Stimulated activated CD4-positive, alpha-beta T cell treated with anti-CD3 and anti-CD28 coated beads, Interleukin-1b, Interleukin-23, amount 100 ng/mL, for 1 hour (primary cell): ENCODE measurements at places on chromosomes 5 and 9.

- no peak for DNase-seq
These were observed 874.7 kb downstream of the EFNA5 start for GRCh38 chr5:106796081-106796480.

GRCh38 chr5:135030956-135031812 lies 2.8 kb downstream of the PITX1 start:
- no peak for DNase-seq

- DNase-seq, result no peak
These were observed 59.0 kb upstream of the BOD1 start for GRCh38 chr5:173675287-173675996.

GRCh38 chr9:116133163-116133562 lies 20.4 kb upstream of the PAPPA start:
- DNase-seq, result no peak

DNA sequence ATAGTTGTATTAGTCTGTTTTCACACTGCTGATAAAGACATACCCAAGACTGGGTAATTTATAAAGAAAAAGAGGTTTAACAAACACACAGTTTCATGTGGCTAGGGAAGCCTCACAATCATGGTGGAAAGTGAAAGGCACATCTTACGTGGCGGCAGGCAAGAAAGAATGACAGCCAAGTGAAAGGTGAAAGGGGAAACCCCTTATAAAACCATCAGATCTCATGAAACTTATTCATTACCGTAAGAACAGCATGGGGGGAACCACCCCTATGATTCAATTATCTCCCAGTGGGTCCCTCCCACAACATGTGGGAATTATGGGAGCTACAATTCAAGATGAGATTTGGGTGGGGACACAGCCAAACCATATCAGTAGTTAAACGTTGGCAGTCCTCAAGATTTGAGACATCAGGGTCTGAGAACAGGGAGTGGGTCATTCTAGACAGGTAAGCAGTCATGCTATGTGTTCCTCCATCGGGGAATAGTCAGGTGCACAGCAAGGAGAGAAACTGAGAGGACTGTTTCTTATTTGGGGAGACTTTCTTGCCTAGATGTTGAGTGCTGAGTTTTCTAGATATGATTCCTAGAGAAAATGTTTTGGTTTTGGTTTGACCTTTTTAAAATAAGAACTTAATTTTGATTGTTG lies 45.8 kb upstream of the ENTREP1 start:
- no peak for DNase-seq

- no peak for DNase-seq
These were observed 121.1 kb downstream of the EGFLAM start for GRCh38 chr5:38379350-38379937.

- DNase-seq, result no peak
These were observed 44.7 kb upstream of the AKNA start for GRCh38 chr9:114432323-114433067.

- no peak for DNase-seq
These were observed 17.6 kb downstream of the NCS1 start for GRCh38 chr9:130189840-130190239.

DNA sequence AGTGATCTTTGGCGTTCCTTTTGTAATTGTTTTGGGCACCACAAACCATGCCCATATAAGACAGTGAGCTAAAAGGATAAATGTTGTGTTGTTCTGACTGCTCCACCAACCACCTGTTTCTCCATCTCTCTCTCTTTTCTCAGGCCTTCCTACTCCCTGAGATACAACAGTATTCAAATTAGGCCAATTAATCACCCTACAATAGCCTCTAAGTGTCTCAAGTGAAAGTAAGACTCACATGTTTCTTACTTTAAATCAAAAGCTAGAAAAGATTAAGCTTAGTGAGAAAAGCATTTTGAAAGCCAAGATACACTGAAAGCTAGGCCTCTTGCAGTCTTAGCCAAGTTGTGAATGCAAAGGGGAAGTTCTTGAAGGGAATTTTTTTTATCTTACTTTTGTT lies 268.8 kb upstream of the NREP start:
- DNase-seq, result no peak

DNA sequence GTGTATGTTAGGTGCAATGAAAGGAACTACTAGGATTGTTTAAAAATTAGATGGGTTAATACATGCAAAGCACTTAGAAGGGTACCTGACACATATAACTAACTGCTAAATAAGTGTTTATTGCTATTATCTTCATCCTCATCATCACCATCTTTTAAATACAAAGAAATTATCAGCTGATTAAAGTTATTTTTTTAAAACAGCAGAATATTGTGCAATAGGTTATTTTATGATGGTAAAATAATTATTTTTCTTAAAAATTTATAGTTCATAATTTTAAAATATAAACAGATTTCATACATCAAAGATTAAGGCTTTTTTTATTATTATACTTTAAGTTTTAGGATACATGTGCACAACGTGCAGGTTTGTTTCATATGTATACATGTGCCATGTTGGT lies 86.9 kb upstream of the SREK1 start:
- DNase-seq, result no peak

DNA sequence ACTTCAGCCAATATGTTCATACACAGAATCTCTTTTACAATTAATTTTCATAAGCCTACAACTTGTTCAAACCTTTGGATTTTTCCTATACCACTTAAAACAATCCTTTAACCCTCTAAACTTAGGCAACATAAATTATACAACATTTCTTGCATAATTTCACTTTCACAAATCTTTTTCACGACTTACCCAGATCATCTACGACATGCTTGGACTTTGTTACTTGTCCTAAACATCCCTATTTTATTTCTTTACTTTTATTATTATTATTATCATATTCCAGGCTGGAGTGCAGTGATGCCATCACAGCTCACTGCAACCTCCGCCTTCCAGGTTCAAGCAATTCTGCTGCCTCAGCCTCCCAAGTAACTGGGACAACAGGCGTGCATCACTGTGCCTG lies 68.0 kb downstream of the CACNA1B start:
- no peak for DNase-seq

- DNase-seq, result no peak
These were observed 13.4 kb downstream of the FGD3 start for GRCh38 chr9:92960561-92961290.

GRCh38 chr5:179232091-179232735 lies 113.0 kb downstream of the ADAMTS2 start:
- DNase-seq, result no peak

- no peak for DNase-seq
These were observed 27.6 kb downstream of the ADAMTS2 start for GRCh38 chr5:179317411-179318220.

GRCh38 chr5:76920491-76920890 lies 32.4 kb upstream of the CRHBP start:
- DNase-seq, result no peak

DNA sequence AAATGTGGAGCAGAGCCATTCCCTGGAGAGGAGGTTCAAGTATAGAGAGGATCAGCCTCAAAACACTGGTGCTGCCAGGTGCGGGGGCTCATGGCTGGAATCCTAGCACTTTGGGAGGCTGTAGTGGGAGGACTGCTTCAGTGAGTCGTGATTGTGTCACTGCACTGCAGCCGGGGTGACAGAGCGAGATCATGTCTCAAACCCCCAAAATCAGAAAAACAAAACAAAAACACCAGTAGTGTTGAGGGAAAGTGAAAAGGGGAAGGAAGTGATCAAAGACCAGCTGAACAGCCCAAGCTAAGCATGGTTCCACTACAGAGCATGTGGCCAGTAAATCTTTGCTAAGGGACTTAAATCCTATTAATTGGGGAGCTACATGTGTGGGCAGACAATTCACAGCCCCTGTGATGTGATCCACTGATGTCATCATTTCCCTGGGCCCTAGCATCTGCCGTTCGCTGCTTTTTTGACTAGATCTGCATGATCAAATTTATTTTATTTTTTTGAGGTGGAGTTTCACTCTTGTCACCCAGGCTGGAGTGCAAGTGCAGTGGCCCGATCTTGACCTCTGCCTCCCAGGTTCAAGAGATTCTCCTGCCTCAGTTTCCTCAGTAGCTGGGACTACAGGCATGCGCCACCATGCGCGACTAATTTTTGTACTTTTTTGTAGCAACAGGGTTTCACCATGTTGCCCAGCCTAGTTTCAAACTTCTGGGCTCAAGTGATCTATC lies 2.7 kb upstream of the PCBD2 start:
- DNase-seq, result no peak

DNA sequence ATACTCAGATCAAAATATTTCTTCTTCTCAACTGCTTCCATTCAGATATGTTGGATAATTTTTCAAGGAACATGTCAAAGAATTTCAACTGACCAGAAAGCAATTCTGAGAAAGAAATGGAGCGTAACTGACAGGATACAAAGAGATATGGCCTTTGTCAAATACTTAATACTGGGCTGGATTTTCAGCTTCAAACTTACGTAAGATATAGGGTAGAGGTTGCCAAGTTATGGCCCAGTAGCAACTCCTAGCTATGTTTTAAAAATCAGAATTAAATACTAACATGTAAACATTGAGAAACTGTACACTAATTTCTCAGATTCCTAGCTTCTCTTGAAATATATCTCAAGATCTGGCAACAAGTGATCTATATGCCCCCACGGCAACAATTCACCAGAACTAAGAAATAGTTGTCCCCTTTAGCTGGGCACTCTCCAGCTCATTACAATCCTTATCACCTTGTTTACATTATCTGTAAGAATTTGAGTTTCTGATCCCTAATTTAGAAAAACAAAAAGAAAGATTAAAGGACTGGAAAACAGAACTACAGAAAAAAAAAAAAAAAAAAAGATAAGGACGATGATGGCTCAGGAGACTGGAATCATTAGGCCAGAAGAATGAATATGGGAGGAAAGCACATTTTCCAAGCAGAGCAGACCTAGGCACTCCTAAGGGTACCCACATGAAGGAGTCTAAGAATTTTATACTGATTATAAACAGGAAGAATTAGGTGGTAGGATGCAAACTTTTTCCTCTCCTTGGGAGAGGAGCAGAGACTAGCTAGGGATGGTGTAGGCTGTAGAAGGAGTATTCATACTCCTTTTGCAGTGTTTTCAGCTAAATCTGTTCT lies 23.0 kb downstream of the INIP start:
- no peak for DNase-seq

- DNase-seq, result no peak
These were observed 19.0 kb downstream of the PTCH1 start for GRCh38 chr9:95497772-95498171.

DNA sequence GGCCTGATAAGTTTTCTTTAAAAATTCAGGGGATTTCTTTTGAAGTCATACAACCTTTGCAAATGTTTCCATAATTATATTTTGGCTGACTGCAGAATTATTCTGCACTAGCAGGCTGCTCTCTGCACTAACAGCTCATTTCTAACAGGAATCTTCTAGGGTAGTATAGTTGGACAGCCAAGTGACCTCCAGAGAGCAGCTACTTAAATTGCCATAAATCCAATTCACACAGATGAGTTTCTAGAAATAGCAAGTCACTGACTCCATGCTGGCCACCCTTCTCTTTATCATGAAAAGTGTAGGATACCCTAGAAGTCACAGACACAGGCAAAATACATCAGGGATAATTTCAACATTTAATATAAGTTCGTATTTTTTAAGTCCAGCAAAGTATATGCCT lies 110.9 kb upstream of the TARS1 start:
- no peak for DNase-seq

GRCh38 chr9:92180002-92180400 lies 64.8 kb upstream of the SPTLC1 start:
- no peak for DNase-seq

DNA sequence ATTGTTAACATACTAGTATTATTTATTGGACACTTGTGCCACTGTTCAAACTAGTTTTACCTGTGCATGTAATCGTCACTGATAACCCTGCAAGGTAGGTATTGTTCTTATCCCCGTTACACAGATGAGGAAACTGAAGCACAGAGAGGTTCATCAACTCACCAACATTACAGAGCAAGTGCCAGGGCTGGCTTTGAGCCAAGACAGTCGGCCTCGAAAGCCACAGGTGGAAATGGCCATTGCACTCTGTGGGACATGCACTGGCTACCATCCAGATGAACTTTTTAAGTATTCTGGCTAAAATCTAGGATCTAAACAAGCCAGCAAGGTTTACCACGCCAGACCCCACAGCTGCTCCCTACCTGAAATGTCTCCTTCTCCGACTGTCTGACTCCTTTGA lies 57.9 kb downstream of the TEX10 start:
- DNase-seq, result no peak

- DNase-seq, result no peak
These were observed 17.3 kb downstream of the CENPH start for GRCh38 chr5:69206528-69207190.

DNA sequence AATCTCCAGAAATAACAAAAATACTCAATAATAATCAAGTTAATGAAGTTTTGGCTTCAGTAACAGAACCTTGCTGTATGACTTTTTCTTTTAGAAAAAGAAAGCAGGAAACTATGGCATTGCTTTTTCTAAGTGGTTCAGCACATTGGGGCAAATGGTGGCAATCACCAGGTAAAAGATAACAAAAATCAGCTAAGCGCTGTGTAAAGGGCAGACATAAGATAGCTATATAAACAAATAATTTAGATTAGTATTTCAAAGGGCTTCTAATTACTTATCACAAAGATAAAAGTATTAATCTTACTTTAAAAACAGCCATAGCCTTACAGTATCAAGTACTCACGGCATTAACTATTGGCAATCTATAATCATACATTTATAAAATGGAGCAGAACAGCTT lies 10.0 kb downstream of the TMEM161B start:
- DNase-seq, result no peak

DNA sequence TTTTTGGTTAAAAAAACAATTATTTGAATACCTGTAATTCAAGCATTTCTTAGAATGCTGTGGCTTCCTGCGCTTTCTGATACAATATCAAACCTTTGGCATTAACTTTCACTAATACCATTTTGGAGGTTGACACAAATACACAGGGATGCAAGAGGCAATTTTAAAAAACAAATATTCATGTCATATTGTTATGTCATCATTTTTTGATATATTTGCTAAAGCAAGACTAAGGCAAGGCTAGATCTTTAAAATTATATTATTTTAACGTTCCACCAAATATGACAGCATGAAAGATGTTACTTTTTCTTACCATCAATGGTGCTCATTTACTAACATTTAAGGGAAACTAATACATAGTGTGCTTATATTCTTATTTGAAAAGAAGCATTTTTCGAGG lies 93.4 kb upstream of the FSD1L start:
- no peak for DNase-seq

GRCh38 chr5:171614971-171615653 lies 170.5 kb upstream of the SMIM23 start:
- no peak for DNase-seq

DNA sequence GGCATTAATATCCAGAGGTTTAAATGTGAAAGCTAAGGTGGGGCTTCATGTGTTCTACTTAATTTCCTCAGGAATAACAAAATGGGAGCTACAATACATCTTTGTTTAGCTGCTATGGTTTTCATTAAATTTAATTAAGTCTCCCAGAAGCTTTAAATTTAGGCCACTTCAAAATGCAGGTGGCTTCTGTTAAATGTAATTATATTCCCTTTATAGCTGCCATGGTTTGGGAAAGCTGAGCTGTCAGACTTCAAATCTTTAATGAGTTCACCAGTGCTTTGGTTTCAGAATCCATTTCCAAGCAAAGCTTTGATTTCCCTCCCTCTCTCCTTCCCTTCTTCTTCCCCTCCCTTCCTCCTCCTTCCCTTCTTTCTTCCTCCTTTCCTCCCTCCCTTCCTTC lies 58.4 kb upstream of the FAM170A start:
- DNase-seq, result no peak
